Activated CD4-positive, alpha-beta memory T cell treated with anti-CD3 and anti-CD28 coated beads, Interleukin-2, amount 10 ng/mL, durations not matched to agents 7 days and 5 days (primary cell): ENCODE measurements at places on chromosomes 2 and 18. TPM values are rescaled to one million over a fixed set of nuclear protein-coding genes. Genes with fewer than 3 reads are reported as not detected.

- no peak for DNase-seq
Measured at GRCh38 chr2:86781363-86781762, 9.3 kb downstream of the CD8A start.

GRCh38 chr2:157431176-157431575 lies 12.7 kb downstream of the CYTIP start:
- no peak for DNase-seq

DNA sequence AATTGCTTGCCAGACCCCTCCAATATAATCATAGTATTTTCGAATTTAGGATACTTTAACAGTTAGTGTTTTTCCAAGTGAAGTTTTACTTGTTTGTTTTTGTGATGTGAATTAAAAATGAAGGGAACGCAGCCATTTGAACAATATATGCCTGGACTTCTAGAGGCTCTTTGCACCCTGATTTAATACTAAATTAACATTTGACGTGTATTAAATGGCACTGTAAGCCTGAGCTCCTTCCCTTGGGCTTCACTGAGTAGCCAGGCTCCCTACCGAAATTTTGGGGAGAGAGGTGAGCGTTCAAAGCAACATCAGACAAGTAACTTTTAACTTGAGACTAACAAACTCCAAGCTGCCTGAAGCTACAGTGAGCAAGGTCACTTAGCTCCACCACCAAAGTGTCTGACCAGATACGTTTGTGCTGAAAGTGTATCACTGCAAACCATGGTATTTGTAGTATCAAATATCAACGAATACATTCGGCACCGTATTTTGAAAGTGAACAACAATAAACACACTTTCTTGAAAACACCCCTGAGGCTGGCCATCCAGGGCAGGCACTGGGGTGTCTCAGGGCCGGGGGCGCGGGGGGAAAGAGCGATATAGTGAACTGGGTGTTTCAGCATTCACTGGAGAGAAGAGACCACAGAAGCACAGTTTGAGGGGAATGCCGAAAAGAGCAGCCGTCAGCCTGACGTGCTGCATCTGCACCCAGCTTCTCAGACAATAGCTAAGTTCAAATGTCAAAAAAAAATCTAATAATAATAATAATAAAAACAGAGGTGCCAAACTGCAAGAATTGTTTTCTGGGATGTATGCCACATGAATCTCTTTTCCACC lies 7.7 kb upstream of the POU3F3 start:
- DNase-seq, result no peak

DNA sequence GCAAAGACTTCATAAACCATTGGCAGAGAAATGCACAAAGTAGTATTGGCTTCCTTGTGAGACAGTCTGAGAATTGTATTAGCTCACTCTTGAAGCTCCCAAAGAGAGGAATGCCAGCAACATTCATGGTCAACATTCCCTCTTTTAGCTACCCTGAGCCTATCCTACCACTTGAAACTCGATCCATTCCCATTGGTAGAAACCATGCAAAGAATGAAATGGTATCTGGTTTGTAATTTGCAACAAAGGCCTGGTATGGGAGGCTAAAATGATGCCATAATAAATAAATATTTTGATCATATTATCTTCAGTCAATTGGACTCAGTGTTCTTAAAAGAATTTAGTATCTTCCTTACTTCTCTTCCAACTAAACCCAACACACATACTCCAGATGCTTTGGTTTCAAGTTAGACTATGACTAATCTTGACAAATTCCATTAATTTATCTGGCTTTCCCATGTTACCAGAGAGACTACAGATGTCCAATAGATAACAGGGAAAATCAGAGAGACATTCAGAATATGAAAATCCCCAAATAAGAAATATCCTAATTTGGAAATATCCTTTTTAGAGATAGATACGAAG lies 102.9 kb downstream of the DHRS9 start:
- no peak for DNase-seq

DNA sequence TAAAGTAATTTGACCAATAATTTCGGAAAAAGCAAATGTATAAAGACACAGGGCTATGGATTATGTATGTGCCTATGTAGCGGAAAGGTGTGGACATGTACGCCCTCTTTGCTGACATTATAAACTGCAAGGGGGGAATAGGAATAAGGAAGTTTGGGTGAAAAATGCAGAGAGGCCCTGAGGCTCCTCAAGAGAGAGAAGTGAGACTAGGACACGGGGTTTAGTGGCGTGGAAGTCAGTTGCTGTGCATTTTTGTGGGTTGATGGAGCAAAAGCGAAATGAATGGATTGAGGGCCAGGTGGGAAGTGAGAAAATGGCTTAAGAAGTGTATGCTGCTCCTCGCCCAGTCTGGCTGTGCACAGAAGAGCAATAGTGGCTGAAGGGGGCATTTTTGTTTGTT lies 96.2 kb upstream of the B3GNT7 start:
- DNase-seq, result no peak

DNA sequence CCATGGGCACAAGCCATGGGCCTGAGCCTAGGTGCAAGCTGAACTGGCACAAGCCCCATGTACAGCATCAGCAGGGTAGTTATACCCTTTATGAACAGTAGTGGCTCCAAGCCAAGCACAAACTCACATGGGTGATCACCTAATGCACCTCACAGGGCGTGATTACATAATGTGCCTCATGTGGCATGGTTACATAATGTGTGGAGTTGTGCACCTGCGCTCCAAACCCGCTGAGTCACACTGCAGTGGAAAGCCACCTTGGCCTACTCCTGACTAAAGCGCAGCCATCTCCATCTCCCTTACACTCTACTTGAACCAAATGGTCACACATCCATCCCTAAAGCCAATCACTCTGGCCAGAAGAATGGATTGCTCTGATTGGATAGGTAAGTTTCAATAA lies 279.7 kb downstream of the MBD2 start:
- DNase-seq, result no peak

DNA sequence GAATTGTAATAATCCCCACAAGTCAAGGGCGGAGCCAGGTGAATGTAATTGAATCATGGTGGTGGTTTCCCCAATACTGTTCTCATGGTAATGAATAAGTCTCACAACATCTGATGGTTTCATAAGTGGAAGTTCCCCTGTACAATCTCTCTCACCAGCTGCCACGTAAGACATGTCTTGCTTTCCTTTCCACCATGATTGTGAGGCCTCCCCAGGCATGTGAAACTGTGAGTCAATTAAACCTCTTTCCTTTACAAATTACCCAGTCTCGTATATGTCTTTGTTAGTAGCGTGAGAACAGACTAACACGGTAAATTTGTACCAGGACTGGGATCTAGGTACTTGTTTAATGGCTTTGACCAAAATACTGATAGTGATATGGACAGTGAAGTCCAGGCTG lies 744.3 kb upstream of the REG3G start:
- no peak for DNase-seq

- DNase-seq, result no peak
Measured at GRCh38 chr2:27214941-27215340, 2.2 kb upstream of the CAD start.

DNA sequence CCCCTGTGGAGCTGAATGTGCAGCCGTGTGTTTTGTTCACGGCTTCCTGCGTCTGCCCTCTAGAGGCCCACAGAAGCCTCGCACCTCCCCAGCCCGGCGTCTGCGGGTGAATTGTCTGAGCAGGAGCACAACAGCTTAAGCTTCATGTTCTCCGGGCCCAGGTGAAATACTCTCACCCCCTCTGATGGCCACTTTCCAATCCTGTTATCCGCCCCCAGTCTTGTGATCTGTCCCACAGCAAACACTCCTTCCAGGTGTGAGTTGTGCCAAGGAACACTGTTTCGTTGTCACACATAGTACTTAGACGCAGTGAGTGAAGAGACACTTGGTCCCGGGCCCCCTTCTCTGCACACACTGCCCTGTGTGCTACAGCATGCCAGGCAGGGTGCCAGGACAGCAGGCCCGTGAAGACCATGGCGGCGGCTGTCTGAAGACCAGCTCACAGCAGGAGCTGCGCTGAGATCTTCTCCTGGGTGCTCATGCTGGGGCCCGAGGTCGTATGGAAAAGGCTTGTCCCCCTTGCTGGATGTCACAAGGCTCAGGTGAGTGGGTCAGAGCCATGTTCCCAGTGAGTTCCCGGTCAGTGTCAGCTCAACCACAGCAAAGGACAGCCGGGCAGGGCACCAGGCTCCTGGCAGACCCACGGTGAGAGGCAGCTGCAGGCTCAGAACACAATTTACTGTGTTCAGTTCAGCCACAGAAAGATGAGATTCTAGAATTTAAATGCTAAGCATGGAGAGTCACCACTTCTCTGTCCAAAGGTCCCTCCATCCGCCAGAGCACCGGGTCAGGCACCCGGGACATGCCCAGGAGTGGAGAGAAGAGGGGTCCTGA lies 6.8 kb upstream of the PXDN start:
- peak; percentile 21 for DNase-seq

- no peak for DNase-seq
Measured at GRCh38 chr2:63287956-63288355, 237.3 kb downstream of the OTX1 start.

DNA sequence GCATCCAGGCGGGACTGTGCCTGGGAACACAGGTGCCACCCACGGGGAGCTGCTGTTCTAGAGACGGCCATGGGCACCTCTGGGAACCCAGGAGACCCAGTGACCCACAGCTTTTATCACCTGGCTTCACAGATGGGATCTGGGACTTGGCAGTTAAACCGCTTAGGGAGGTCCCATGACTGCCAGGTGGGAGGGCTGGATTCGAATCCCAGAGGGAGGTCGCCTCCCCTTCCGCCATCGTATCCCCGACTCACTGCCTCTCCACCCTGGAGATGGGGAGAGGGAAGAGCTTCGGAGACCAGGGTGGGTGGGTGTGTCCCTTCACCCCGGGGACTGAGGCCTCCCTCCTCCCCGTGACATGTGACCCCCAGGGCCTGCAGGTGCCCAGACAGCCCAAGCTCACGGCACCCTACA lies 169.4 kb downstream of the RTP5 start:
- no peak for DNase-seq

DNA sequence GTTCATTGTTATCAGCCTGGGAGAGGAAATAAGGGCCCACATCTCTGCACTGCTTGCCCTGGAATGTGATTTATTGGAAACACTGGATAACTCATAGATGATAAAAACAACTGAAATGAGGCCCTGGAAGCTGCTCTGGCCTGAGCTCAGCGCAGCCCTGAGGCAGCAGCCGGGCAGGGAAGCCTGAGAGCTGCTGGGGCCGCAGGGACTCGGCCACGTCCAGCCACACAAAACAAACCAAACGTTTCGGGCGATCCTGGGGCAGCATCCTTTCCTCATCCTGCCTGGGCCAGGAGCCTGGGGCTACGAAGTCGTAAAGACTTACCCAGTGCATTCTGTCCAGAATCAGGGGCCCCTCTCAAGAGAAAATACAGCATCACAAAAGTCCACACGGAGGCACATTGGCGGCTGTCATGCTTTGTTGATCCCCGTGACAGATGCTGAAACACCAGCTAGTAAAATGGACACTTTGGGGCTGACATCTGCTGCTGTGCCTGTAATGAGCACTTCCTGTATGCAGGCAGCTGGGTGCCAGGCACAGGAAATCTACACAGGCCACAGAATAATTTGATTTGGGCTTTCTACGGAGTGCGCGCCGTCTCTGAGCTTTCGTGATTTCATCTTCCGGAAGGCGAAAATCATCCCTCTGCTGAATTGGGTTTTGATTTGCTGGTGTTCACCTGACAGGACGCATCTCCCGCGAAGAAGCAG lies 250.6 kb downstream of the EIPR1 start:
- DNase-seq, result no peak

DNA sequence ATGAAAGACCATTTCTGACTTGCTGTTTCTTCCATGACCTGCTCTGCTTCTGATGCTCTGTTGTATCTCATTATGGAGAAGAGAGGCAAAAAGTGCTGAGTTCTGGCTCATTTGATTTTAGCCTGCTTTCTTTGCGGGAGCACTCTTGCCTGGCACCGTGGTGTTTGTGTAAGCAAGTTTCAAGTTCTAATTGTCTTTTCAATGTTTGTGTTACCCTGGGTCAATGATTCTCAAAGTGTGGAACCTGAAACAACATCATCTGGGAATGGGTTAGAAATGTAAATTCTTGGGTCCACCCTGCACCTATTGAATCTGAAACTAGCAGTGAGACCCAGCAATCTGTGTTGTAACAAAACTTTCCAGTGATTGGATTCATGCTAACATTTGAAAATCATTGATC lies 85.5 kb upstream of the STON1 start:
- no peak for DNase-seq

- no peak for DNase-seq
Measured at GRCh38 chr2:26632624-26633185, 8.5 kb downstream of the CIB4 start.

The PDE11A gene
- total RNA-seq, result not detected

The DYNAP gene
- total RNA-seq, result not detected

The BMP10 gene
- not detected for total RNA-seq

The C1QL2 gene
- not detected for total RNA-seq
